Left forelimb (tissue), 1 donor: ENCODE measurements at places on chromosomes 6 and 20.

- no peak for DNase-seq
These were observed 17.1 kb downstream of the MRPL14 start for GRCh38 chr6:44110005-44110676.

- DNase-seq = no peak
These were observed 46.9 kb downstream of the GJA10 start for GRCh38 chr6:89941031-89941762.

DNA sequence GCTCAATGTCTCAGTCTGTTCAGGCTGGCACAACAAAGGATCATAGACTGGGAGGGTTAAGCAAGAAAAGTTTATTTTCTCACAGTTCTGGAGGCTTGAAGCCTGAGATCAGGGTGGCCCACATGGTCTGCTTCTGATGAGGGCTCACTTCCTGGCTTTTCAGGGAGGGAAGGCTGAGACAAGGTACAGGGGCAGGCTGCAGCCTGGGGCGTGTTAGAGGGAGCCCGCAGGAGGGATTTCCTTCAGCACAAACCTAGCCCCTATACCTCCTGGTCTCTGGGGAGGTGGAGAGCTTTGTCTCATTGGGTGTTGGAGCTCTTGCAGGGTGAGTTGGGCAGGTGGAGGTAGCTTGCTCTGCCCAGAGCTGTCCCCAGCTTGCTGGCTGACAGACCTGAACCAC is 81.1 kb upstream of the GPR6 start:
- DNase-seq = no peak

- DNase-seq = no peak
These were observed 86.2 kb upstream of the PTPRK start for GRCh38 chr6:128606611-128607010.

DNA sequence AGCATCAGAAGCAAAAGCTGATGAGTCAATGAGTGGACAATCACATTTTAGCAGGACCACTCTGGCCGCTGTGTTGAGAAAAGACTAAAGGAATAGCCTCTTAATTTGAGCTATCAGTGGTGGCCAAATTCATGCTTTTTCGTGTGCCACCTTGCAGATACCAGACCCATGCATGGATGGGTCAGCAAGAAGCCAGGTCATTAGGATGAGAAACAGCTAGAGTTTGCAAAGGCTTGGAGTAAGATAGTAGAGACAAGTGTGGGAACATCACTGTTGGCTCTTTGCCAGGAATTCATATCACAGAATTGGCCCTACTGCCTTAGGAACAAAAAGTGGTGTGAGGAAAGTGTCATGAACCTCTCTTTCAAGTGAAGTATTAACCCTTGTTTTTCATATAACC is 25.5 kb downstream of the MRAP2 start:
- no peak for DNase-seq
